ENCODE measurements at places on chromosomes 7 and 10. TPM values are rescaled to one million over a fixed set of nuclear protein-coding genes. Genes with fewer than 3 reads are reported as not detected.

The LIPK gene
- 1.4 TPM for total RNA-seq

The PRSS1 gene
- not detected for total RNA-seq

The PSD gene
- total RNA-seq = 0.63 TPM

The NKX1-2 gene
- total RNA-seq = 3.3 TPM

The SAP25 gene
- 0.35 TPM for total RNA-seq

All from airway epithelial cell (primary cell).